ENCODE measurements at places on chromosomes 7 and 10. TPM values are rescaled to one million over a fixed set of nuclear protein-coding genes. Genes with fewer than 3 reads are reported as not detected.

Gene NRG3
- total RNA-seq = 8.2 TPM

Gene PNLIPRP1
- not detected for total RNA-seq

Gene PRXL2A
- 101 TPM for total RNA-seq

Gene RAPGEF5
- total RNA-seq = 171 TPM

Gene ADCY1
- 0.51 TPM for total RNA-seq

Gene ADGRA1
- total RNA-seq = not detected

Gene CALCR
- not detected for total RNA-seq
